ENCODE measurements at places on chromosomes 12 and 14.
A peak's percentile ranks its signal among the peaks of the same experiment; 100 is the strongest.

DNA sequence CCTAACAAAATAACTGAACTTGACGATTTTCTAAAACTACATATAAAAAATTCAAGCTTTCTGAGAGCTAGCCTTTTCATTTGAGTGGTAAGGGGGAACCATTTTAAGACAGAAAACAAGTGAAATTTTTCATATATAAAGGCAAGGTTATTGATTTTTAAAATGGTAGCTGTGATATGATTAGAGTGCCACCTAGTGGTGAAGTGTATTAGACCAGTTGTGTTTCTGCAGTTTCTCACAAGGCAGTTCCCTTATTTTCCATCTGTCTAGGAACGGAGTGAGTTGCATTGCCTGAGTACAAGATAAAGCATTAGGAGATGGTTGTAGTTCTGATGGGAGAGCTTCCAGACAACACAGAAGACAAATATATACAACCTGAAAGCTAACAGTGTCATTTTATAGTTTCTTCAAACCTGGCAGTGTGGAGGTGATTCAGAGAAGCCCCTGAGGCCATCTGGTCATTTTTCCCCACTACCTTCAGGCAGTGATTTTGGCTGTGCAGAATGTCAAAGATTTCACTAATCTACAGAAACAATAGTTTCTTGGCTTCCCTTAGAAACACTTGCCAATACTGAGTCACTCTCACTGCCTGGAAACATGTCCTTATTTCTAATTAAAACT, 180.8 kb downstream of the C12orf50 start:
- no peak for DNase-seq

GRCh38 chr12:120994589-120995337, 16.4 kb downstream of the HNF1A start:
- DNase-seq: no peak

DNA sequence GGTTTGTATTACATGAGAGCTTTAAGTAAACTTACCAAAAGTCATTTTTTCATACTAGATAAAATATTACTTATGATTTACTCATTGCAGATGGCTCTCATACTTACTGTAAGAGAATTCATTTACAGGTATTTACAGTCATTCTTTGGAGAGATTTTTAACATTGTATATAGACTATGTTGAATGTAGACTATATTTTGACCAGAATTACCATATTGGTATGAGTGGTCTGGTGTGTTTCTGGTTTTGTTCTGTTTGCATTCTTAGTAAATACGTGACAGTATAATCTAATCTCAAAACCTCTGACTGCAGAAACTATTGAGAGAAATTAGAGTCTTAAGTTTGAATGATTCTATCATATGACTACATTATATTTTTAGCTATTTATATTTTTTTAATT, 91.1 kb downstream of the USP15 start:
- no peak for DNase-seq

DNA sequence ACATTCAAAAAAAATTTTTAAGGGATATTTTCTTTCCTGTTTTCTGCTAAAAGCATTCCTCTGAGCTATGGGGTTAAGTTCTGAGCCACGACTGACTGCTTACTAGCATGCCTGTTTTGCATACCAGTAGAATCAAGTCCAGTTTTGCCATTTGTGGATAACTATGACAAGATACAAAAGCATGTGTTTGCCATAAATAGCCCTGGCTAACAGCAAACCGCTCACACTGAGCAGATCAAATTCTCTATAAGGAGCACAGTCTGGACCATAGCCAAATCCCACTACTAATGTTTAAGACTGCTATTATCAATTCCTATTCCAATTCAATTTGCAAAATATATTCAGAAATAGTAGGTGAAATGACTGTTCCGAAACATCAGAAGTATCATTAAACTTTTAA, 3.2 kb downstream of the CFL2 start:
- no peak for DNase-seq

DNA sequence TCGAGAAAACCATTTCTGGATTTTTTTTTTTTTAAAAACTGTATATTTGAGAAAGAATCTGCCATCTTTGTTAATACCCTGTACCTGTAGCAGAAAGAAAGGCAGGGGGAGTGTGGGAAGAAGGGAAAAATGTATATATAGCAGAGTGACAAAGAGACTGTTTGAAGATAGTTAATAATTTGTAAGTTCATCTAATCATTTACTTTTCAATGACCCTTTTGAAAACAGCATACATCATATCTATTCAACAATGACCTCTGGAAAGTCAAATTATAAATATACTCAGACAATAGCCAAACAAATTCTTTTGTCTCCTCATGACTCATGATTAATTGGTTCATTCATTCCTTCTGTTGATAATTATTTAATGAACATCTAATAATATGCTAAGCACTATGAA, 10.9 kb upstream of the CPM start:
- no peak for DNase-seq

- DNase-seq: no peak
Measured at GRCh38 chr14:53953002-53953827, 3.4 kb downstream of the BMP4 start.

- no peak for DNase-seq
Measured at GRCh38 chr12:3244219-3244750, 167.1 kb downstream of the TSPAN9 start.

GRCh38 chr14:67517083-67517482, 16.0 kb upstream of the PLEKHH1 start:
- no peak for DNase-seq

DNA sequence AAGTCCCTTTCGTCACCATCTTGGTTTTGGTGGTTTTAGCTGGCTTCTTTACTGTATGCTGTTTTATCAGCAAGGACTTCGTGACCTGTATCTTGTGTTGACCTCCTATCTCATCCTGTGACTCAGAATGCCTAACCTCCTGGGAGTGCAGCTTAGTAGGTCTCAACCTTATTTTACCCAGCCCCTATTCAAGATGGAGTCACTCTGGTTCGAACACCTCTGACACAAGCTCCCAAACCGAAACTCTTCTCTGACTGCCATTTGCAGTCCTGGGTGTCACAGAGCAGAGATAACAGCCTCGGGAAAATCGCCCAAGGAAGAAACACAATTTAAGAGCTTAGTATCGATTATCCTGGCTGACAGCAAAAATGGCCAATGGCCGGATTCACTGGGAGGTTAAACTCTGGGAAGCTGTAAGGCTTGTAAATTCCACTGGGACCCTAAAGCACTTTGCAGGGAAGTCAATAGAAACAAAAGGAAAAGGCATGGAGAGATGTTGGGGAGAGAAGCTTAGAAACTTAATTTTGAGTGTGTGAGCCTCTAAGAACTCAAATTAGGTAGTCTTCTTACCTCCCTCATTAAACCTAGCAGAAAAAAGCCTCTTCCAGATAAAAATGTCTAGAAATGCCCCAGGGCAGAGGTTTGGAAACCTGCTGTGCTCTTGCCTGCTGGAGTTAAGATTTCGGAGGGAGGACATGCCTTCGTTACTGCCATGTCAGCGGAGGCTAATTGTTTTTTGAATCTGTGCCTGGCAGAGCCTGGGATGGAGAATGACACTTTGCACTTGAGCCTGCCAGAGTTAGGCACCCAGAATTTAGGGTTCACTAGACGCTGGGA, 56.5 kb upstream of the RPH3A start:
- DNase-seq: no peak

DNA sequence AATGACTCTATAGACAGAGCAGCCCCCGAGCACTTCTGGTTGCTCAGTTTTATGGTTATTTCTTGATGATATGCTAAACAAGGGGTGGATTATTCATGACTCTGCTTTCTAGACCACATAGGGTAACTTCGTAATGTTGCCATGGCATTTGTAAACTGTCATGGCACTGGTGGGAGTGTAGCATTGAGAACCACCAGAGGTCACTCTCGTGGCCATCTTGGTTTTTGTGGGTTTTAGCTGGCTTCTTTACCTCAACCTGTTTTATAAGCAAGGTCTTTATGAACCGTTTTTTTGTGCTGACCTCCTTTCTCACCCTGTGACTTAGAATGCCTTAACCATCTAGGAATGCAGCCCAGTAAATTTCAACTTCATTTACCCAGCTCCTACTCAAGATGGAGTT, 1036.2 kb upstream of the FLRT2 start:
- DNase-seq: no peak

- DNase-seq: no peak
Measured at GRCh38 chr12:230925-231671, 17.1 kb upstream of the SLC6A12 start.

- DNase-seq: no peak
Measured at GRCh38 chr14:31291210-31291609, 83.6 kb upstream of the HECTD1 start.

DNA sequence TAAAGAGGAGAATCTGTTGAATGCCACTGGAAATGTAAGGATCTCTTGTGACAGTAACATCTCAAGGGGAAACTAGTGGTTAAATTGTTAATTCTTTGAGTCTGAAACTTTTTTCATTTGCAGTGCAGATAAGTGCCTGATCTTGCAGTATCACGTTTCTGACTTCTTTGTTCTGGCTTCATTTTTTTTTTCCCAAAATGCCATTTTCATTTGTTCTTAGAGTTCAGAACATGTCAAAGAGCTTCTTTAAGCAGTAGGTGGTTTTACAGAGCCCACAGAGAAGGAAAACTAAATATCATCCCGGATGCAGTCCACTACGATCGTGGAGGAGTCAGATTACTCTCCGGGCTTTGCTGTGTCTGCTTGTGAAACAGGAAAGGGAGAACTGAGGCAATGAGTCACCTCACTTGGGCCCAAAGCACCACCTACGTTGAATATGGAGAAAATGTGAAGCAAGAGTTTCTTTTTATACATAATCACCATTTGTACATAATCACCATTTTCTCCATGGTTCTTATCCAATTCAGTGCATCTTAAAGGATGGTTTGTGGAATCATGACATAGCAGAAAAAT, 43.9 kb downstream of the HMGA2 start:
- DNase-seq: no peak

- no peak for DNase-seq
Measured at GRCh38 chr14:32427726-32428528, 98.8 kb downstream of the AKAP6 start.

DNA sequence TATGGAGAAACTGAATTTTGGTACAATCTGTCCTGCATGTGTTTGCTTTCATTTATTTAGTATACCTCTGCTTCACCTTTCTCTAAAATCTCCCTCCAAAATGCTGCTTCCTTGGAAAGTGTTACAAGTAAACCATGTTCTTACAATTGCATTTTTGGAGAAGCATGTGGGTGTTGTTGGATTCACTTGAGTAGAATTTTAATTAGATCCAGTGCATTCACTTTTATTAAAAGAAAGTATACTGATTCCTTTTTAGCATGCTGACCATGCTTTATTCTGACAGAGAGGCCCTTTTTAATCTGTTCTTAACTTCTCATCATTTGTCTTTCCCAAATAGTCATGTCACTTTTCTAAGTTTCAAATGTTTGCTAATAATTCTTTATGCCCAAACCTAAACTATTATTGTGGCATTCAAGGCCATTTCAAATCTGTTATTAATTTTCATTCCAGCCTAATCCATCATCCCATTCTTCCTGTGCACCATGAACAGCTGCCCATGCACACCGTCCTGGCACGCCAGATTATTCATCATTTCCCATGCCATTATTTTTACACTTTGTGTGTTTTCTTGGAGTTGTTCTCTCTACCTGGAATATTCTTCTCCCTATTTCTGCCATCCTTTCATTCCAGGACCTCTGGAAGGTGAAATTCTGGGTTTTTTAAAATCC, 90.7 kb downstream of the METTL25 start:
- no peak for DNase-seq

DNA sequence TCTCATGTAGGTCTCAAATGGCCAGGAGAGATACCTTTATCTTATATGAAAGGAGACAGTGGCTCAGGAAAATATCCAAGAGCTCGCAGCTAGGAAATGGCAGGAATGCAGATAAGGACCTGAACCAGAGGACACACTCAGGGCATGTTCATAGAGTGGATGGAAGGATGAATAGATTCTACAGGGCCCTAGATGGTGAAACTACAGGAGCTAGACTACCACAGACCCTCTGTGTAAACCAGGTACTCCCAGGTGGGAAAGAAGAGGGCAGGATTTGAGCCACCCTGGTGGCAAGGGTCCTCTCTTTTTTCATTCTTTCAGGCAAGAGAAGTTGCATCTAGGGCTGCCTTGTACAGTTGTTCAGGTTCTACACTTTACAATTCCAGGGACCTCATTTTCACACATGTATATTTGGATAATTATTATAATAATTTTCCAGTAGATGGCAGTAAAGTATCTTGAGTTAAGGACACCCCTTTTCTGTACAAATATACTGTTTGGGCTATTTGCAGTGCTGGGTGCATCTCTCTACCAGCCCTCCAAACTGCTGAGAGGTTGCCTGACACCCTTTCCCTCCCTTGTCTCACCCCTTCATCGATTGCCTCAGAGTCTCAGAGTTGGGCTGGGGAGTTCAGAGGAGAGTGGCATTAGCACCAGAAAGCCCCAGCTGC, 10.5 kb upstream of the ZDHHC22 start:
- peak; percentile 17 for DNase-seq

DNA sequence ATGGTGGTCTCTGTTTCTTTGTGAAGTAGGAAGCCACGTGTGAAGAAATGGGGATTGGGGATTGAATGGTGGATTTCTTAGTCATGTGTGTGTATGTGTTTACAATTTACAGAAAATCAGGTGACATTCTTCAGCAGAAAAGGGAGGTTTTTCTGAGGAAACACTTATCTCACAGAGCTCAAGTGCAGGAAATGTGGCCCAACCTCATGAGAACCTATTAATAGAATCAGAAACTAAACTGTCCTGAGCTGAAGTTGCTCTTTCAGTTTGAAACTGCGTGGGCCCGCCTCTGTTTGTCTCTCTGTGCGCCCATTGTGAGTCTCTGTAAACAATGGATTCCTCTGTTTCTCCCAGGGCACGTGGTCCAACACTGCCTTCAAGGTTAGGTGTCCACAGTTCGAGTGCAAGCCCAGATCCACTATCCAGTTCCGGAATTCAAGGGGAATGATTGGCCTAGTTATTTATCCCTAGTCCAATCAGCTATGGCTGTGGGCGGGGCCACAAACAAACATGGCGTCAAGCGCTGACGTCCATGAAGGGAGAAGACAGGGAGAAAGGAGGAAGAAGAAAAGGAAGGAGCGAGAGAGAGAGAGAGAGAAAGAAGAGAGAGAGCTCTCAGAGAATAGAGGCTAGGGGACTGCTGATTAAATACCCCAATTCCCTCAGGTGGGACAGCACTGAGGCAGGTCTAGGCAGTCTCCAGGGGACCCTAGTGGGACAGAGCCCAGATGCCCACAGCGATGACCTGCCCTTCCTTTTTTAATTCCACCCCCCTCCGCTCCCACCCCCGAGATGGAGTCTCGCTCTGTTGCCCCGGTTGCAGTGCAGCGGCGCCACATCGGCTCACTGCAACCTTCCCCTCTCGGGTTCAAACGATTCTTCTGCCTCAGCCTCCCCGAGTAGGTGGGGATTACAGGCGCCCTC, 31.4 kb upstream of the C12orf76 start:
- no peak for DNase-seq

DNA sequence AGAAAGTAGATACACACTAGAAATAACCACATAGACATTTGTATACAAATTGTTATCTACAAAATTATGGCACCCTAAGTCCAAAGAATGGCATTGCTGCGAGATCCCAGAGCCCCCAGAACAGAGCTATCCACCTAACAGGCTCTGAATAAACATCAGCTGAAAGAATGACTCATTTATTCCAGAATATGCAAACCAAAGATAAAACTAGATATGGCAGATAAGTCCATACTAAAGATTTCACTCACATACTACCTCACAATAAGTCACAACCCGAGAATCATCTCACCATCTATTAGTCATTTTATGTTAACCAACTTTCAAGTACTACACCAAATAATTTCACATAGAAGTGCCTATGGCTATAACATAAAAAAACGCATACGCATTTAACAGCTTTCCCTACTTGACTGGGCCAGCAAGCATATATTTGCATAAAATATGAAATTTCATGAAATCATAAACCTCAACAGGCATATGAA, 5.6 kb downstream of the CNIH1 start:
- DNase-seq: no peak
